ENCODE measurements at places on chromosomes 12 and 14. TPM values are rescaled to one million over a fixed set of nuclear protein-coding genes. Genes with fewer than 3 reads are reported as not detected.

NKX2-1 gene
- not detected for polyA plus RNA-seq

PDE3A gene
- polyA plus RNA-seq = 3.3 TPM

MGP gene
- polyA plus RNA-seq = 745 TPM

EFS gene
- polyA plus RNA-seq = 5.6 TPM

ORMDL2 gene
- polyA plus RNA-seq = 75.9 TPM

KDM5A gene
- 4.5 TPM for polyA plus RNA-seq

SSPN gene
- polyA plus RNA-seq = 3.2 TPM

FSCB gene
- not detected for polyA plus RNA-seq

RPL10L gene
- polyA plus RNA-seq = not detected

MEG3 gene
- polyA plus RNA-seq = 29.6 TPM

CCDC196 gene
- not detected for polyA plus RNA-seq

C12orf56 gene
- polyA plus RNA-seq = 5.2 TPM

SMCO3 gene
- polyA plus RNA-seq = 10.9 TPM

SLC7A8 gene
- 210 TPM for polyA plus RNA-seq

HOXC12 gene
- polyA plus RNA-seq = not detected

METTL25 gene
- 10.8 TPM for polyA plus RNA-seq

FNTB gene
- 13.6 TPM for polyA plus RNA-seq

CD163L1 gene
- polyA plus RNA-seq = 8.5 TPM

TAS2R7 gene
- polyA plus RNA-seq = not detected

ERP27 gene
- polyA plus RNA-seq = 35.3 TPM

NPAS3 gene
- polyA plus RNA-seq = 0.82 TPM

KRT74 gene
- polyA plus RNA-seq = not detected

SMIM41 gene
- not detected for polyA plus RNA-seq

PPP1R36 gene
- 2.8 TPM for polyA plus RNA-seq

BDKRB1 gene
- 1.5 TPM for polyA plus RNA-seq

TIMELESS gene
- polyA plus RNA-seq = 5.5 TPM

HPD gene
- polyA plus RNA-seq = 393 TPM

KERA gene
- polyA plus RNA-seq = not detected

FOXN4 gene
- 0.82 TPM for polyA plus RNA-seq

BORCS5 gene
- 11.2 TPM for polyA plus RNA-seq

COCH gene
- 1.8 TPM for polyA plus RNA-seq

CLEC4A gene
- polyA plus RNA-seq = 2.4 TPM

CCDC175 gene
- not detected for polyA plus RNA-seq

HIP1R gene
- 39.4 TPM for polyA plus RNA-seq

ATN1 gene
- polyA plus RNA-seq = 34.2 TPM

ADGRD1 gene
- polyA plus RNA-seq = 1.7 TPM

LRP1-AS gene
- polyA plus RNA-seq = not detected

RPS6KL1 gene
- polyA plus RNA-seq = 3.7 TPM

MIPOL1 gene
- 4.4 TPM for polyA plus RNA-seq

IGF1 gene
- polyA plus RNA-seq = 0.71 TPM

Measured in kidney (tissue), 22 donors.